ENCODE measurements at places on chromosomes 16 and 17. TPM values are rescaled to one million over a fixed set of nuclear protein-coding genes. Genes with fewer than 3 reads are reported as not detected.

DNA sequence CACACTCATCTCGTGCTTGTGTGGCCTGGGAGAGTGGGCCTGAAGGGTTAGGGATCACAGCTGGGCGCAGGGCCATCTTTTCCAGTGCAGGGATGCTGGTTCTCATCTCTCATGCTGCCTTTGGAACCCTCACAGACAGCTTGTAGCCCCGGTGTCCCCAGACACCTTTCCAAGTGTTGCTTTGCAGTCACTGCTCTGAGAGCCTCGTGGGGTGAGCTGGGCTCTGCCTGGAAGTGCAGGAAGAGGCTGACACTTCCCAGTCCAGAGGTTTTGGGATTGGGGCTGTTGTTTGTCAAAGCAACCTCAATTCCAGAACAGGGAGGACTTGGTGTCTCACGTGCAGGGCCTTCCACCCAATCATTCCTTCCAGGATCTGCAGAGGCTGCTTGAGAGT is 28.2 kb downstream of the TBX4 start:
- DNase-seq = no peak

DNA sequence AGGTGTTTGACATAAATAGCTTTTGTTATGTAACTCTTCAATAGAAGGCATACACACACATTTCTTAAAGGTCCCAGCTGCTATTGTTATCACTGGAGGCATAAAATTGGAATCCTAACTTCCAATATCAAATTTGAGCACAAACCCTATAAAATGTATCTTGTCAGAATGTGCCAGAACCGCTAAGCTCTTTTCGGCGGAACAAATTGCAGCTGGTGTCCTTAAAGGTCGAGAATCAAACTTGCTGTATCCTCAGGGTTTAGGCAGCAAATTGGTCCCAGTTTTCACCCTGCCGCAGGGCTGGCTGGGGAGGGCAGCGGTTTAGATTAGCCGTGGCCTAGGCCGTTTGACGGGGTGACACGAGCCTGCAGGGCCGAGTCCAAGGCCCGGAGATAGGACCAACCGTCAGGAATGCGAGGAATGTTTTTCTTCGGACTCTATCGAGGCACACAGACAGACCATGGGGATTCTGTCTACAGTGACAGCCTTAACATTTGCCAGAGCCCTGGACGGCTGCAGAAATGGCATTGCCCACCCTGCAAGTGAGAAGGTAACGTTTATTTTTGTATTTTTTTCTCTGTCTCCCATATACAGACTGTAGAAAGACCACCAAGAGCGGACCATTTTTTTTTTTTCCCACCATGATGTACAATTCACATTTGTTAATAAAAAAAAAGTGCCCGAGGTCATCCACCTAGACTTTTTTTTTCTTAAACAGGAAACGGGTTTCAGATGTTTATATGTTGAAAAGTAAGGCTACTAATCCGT is 297.1 kb downstream of the IRF8 start:
- DNase-seq = no peak

Gene NPIPA7
- polyA plus RNA-seq = 4.3 TPM

GRCh38 chr17:41393294-41393693 is 4.1 kb downstream of the KRT31 start:
- DNase-seq = no peak

Gene FOXN1
- not detected for polyA plus RNA-seq

DNA sequence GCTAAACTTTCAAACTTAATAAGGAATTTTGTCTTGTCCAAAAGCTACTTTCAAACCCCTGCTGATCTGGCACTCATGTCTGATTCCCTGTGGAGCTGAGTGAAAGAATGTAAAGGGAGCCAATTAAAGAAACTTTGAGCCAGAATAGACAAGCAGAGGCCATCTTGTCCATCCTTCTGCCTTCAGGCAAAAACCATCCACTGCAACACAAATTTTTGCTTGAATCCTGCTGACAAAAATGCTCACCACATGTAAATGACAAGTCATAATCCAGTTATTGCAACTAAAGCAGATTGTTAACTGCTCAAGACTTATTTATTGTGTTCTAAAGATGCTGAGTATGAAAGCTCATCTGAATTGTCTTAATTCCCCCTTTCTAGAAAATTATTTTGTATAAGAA is 124.0 kb upstream of the HLF start:
- no peak for DNase-seq

Data from forelimb muscle (tissue), 1 donor.